ENCODE measurements at places on chromosomes 5 and 9. TPM values are rescaled to one million over a fixed set of nuclear protein-coding genes. Genes with fewer than 3 reads are reported as not detected.

The CYLC2 gene
- total RNA-seq, result not detected

The KCNV2 gene
- total RNA-seq, result not detected

The PAEP gene
- total RNA-seq, result not detected

The SLC25A48 gene
- not detected for total RNA-seq

The LMAN2 gene
- total RNA-seq, result 151 TPM

The UTP15 gene
- total RNA-seq, result 32.1 TPM

The TAF11L10 gene
- not detected for total RNA-seq

The GRM6 gene
- total RNA-seq, result not detected

The SPAAR gene
- total RNA-seq, result not detected

The BARHL1 gene
- total RNA-seq, result not detected

The SYNPO gene
- not detected for total RNA-seq

The RELL2 gene
- total RNA-seq, result 19.3 TPM

The CMBL gene
- 0.47 TPM for total RNA-seq

The IER5L gene
- total RNA-seq, result 3.3 TPM

The STING1 gene
- total RNA-seq, result 269 TPM

The FBP2 gene
- total RNA-seq, result not detected

The ANKRD31 gene
- 0.29 TPM for total RNA-seq

The PDE4D gene
- total RNA-seq, result 81.0 TPM

The DBH gene
- not detected for total RNA-seq

The FCHO2 gene
- total RNA-seq, result 1.4 TPM

The PDZD2 gene
- not detected for total RNA-seq

The RNF224 gene
- not detected for total RNA-seq
